Stimulated activated CD4-positive, alpha-beta T cell treated with anti-CD3 and anti-CD28 coated beads, TNF-alpha, amount 100 ng/mL, for 4 hours (primary cell): ENCODE measurements at places on chromosomes 6 and 20.

GRCh38 chr6:166638573-166638964 is 11.5 kb upstream of the RPS6KA2 start:
- no peak for DNase-seq

GRCh38 chr20:32980131-32980941 is 23.9 kb downstream of the SUN5 start:
- DNase-seq, result no peak

DNA sequence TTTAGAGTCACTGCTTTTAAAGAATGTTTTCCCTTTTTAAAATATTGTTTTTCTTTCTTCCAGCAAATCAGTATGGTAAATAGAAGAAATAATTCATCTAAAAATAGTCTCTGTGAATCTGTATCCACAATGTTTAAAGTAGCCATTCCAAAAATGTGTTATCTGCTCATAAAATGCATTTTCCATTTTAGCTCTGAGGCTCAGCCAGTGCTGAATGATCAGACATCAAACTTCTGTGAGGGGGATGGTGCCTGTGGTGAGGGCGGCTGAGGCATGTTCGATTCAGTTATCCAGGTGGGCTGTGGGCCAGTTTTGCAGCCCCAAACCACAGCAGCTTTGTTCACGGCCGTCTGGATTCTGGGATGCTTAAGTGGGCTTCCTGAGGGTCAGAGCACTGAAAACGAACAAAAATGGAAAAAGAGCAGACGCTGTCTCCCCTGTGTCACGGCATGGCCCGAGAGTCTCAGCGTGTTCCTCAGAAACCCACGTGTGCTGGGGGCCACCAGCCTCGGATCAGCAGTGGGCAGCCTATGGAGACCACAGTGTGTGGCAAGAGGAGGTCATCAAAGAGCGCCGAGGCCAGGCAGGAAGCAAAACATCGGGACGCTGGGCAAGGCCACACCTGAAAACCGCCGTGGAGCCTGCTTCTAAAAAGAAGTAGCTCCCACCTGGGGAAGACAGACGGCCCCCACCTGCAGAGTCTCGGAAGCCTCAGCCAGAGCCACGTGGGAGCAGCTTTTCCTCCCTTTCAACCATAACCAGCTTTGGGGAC is 134.9 kb upstream of the THBS2 start:
- no peak for DNase-seq

GRCh38 chr20:13142143-13142542 is 78.9 kb upstream of the ISM1 start:
- no peak for DNase-seq

DNA sequence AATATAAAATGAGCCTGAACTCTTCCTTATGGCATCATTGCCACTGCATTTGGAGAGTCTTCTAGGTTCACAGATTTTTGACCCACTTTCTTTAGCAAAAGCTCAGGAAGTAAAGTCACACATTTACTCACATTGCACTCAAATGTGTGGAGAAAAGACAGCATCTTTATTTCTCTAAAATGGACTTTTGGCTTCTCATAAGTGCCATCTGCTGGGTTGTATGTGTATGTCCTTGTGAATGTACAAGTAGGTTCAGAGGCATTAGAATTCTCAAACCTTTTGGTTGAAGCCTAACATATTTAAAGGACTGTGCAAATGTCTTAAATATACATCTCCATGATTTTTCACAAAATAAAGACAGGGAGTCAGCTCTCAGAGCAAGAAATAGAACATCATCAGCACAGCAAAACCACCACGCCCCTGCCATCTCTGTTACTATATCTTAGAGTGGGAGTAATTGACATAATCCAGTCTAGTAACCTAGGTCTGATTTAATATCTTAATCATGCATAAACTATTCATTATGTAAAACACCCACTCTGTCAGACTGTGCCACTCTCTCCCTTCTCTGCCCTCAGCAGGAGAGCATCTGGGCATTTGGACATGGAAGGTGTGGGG is 42.2 kb upstream of the SPTLC3 start:
- DNase-seq, result no peak

DNA sequence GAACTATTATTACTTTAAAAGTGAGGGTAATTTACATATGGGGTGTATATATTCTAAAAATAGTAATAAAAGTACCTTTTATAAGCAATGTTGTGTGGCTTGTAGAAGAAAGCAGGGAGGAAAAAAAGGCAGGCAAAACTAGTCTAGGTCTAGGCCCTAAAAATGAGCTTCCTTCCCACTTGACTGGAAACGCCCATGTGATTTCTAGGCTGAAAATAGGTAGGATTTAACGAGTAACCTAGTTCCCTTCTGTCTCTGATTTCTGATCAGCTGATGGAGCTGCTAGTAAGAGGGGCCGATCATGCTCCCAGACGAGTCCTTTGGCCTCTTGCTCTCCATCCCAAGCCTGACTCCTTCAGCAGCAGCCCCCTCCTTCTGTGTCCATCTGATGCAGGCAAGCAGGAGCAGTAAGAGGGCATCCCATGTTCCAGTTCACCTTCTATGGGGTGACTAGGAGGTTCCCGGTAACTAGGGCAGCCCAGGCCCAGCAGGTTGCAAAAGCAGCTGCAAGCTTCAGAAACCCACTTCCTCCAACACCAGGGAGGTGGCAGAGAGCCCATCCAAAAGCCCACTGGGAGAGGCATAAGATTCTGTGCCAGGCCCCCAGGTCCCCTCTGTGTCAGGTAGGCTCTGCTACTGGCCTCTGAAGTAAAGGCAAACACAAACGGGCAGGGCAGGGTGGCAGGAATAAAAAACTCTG is 24.4 kb downstream of the TBC1D20 start:
- no peak for DNase-seq

- no peak for DNase-seq
Observed at GRCh38 chr6:87714093-87714842, 12.2 kb upstream of the AKIRIN2 start.

DNA sequence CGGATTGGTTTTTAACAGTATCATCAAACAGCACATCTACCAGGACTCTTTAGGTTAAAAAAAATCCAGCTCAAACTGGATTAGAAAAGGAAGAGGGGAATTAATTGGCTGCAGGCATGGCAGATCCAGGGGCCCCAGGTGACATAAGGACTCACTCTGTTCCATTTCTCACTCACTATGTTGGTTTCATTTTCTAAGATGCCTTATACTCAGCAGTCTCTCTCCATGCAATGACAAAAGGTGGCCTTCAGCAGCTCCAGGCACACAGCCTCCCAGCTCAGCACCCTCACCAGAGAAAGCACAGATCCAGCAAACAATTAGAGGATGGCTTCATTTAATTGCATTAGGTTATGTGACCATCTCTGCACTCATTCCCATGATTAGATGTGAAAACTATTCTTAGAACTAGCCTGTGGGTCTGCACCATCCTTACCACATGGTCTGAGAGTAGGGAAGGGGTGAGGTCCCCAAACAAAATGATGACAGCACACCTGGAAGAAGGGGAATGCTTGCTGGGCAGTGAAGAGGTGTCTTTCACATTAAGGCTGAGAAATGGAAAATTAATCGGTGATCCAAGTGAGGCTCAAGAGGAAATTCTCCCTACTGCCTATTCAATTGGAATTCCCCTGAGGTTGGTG is 243.1 kb downstream of the CDH26 start:
- DNase-seq, result no peak

- DNase-seq, result no peak
Observed at GRCh38 chr6:62285612-62286469, at the start of gene KHDRBS2. Gene KHDRBS2 (minus strand): TSS chr6:62286225.

- no peak for DNase-seq
Observed at GRCh38 chr6:5215799-5216198, 45.0 kb downstream of the LYRM4 start.

- no peak for DNase-seq
Observed at GRCh38 chr6:22300273-22300998, 3.6 kb upstream of the PRL start.
